Ecto neural progenitor cell (in vitro differentiated cells): ENCODE measurements at places on chromosomes 12 and 14.

GRCh38 chr14:79570648-79571047 is 640.7 kb downstream of the DIO2 start:
- no peak for DNase-seq

DNA sequence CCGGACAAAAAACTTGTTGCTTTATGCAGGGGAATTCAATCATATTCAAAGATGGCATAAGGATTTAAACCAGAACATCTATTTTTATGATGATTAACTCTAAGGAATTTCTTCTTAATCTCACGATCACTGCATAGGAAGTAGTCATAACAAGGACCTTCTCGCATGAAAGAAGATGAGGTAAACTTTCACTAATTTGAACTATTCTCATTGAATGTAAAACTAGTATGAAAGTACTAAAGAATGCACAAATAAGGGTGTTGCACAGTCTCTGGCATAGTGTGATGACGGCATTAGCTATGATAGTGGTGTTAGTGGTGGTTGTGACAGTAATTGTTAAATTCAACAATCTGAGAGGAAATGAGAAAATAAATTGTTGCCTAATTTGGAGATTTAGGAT is 280.0 kb downstream of the SLC6A15 start:
- no peak for DNase-seq

GRCh38 chr12:58881816-58882215 is 38.5 kb downstream of the LRIG3 start:
- no peak for DNase-seq

DNA sequence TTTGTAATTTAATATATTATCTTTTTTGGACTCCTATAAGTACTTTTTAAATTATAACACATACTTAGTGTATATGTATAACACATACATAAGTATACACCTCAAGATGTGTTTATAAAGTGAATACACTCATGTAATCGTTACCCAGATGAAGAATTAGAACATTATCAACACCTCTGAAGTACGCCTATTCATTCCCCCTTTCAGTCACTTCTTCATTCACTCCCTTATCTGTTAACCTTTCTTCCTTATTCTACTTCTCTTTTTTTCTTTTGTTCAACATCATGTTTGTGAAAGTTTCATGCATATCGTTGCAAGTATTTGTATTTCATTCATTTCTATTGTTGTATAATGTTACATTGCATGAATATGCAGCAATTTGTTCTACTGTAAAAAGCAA is 98.5 kb downstream of the ARID2 start:
- DNase-seq: no peak

DNA sequence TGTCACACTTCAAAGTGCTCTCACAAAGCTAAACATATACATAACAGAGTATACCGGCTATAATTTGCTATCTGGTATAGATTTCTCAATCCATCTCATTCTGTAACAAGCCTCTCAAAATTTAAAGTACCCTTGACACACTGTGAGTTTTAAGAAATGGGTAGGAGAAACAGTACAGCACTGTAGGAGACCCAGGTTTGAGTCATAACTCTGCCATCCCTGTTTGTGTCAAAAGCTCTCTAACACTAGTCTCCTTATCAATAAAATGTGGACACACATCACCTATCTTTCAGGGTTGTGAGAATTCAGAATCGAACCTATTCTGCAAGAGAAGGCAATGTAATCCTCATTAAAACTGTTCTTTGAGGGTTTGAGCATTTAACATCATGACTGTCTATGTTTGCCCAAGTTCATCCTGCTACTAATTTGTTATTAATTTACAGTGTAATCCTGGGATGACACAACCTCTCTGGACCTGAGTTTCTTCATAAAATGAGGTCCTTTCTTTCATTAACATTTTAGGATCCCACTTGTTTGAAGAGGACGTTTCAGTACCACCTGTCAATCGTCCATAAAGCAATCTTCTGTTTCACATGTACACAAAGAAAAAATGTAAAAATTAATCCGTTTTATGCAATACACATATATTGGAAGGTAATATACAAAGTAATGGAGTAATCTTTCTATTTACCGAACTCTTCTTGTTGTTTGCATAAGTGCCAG is 12.1 kb downstream of the SPTSSA start:
- DNase-seq: no peak

DNA sequence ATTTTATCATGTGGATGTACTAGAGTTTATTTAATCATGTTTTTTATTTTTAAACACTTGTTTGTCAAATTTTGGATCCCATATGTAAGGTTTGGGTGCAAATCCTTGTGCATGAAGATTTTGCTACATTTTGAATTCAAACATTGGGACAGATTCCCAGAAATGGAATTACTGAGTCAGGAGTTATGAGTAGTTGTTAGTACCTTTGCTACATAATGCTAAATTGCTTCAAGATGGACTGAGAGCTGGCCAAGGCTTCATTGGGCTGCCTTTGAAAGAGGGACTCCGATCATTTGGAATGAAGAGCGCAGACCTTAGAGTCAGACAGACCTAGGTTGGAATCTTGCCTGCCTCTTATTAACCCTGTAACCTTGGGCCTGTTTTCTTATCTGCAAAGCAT is 154.9 kb upstream of the PWP1 start:
- no peak for DNase-seq

GRCh38 chr12:109725321-109726105 is 11.9 kb downstream of the FAM222A start:
- DNase-seq: no peak

GRCh38 chr14:72753879-72754400 is 140.0 kb downstream of the DPF3 start:
- DNase-seq: no peak

DNA sequence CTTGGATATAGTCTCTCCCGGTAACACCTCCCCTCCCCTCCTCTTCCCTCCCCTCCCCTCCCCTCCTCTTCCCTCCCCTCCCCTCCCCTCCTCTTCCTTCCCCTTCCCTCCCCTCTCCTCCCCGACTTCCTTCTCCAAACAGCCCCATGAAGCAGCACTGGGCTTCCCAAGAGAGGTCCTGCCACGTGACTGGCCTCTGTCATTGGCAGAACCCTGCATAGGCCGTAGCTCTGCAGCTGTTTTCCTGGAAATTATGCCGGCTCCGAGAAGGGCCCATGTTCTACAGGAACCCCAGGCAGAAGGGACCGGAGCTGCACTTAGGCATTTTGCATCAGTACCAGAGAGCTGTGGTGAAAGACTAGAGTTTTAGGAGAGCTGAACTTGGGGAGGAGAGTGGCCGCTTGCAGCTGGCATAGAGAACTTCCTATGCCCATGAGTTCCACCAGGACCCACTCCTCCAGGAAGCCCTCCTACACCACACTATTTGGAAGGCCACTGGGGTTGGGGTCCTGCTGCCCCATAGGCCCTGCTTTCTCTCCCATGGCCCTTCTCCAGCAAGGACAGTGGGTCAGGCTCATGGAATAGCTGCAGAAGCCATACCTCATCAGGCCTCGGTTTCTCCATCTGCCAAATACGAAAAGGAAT is 5.1 kb upstream of the TNFAIP2 start:
- DNase-seq: no peak

- no peak for DNase-seq
These were observed 458.4 kb upstream of the RGS6 start for GRCh38 chr14:71473843-71474242.

GRCh38 chr12:78009031-78009430 is 178.3 kb downstream of the NAV3 start:
- no peak for DNase-seq

GRCh38 chr14:104087981-104088850 is 2.7 kb downstream of the ASPG start:
- peak; percentile 46 for DNase-seq
